ENCODE measurements at places on chromosomes 7 and 10.

DNA sequence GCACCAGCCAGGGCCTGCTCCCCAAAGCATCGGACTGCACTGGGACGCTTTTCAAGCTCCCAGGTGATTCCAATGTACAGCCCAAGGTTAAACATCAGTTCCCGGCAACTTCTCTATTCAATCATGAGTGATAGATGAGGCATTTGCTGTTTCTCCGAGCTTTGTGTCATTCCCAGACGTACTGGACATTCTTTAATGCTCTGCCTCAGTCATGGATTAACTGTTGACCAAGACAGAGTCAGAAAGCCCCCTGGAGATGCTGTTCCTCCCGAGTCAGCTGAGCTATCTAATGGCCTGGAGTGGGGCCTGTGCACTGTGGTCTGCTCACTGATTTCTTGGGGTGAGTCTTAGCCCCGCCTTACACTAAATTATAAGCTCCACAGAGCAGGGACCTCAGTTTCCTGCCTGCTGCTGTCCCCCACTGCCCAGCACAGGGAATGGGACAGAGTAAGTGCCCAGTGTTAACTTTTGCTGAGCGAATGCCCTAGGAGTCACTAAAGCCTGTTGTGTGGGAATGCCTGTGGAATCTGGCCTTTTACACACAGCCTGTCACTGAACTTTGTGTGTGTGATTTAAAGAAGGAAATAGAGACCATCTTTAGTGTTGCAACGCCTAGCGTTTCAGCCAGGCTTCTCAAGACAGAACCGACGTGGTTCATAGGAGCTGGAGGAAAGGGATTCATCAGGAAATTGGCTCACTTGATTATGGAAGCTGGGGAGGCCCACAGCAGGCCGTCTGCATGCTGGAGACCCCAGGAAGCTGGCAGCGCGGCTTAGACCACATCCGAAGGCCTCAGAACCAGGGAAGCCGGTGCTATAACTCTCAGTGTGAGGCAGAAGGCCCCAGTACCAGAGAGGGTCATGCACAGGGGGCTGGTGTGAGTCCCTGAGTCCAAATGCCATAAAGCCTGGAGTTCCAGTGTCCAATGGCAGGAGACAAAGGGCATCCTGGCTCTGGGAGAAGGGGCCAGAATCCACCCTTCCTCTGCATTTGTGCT is 29.3 kb upstream of the RNF32 start:
- no peak for DNase-seq

- DNase-seq = no peak
Observed at GRCh38 chr10:61478621-61479312, 25.6 kb upstream of the TMEM26 start.

DNA sequence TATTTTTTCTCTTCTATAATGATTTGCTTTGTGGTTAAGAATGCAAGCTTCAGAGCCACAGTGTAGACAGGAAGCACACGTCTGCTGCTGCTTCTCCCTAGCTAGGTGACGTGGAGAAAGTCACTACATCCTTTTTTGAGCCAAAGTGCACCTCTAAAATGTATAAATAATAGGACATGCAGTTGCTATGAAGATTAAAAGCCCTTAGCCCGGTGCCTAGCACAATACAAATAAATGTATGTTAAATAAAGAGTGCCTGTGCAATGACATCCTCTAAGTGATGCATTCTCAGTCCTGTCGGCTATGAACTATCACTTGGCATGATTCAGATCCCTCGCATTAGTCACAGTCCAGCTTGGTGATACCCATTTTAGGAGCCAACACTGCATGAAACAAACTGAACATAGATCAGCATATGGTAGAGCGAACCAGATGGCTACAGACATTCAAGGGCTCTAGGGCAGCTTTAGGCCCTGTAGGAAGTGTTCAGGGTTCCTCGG is 4.8 kb upstream of the TRDMT1 start:
- DNase-seq = no peak

DNA sequence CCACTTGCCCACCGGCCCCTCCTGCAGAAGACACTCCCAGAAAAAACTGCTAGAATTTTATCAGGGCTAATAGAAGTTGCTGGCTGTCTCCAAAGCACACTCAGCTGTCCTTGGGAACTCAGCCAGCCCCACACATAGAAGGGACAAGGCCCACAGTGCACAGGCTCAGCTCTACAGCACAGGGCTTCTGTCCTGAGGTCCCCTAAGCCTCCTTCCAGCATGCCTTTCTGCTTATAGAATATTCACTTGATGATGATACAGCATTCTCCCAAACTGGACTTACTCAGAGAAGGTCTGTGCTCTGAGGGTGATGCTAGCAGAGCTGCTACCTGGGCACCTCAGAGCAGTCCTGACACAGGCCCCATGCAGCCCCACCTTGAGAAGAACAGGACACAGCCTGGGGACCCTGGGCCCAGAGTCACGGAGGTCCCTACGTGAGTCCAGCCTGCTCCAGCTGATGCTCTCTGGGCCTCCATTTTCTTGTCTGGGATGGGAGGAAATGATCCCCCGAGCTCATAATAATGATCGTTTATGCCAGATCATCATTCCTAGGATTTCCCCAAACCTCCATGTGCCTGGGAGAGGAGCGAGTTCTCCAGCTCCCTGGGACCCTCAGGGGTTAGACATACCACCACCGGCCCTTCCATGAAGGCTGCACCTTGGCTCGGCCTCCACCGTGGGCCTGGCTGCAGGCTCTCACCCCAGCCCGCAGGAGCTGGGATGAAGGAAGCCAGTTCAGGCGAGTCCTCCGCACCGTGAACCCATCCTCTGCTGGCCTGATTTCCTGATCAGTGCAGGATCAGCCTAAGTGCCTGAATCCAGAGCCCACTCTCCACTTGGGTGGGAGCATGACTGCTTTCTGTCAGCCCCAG is 145.6 kb downstream of the ZNF248 start:
- no peak for DNase-seq

- no peak for DNase-seq
Observed at GRCh38 chr7:129875745-129876411, 76.9 kb downstream of the UBE2H start.

GRCh38 chr10:116536810-116537209 is 8.9 kb upstream of the PNLIP start:
- DNase-seq = no peak
